Endothelial cell (in vitro differentiated cells): ENCODE measurements at places on chromosomes 1 and 21.

- no peak for DNase-seq
Measured at GRCh38 chr1:213692321-213692720, 295.5 kb upstream of the PROX1 start.

- no peak for DNase-seq
Measured at GRCh38 chr1:225446595-225446960, 18.7 kb upstream of the LBR start.

- DNase-seq = no peak
Measured at GRCh38 chr1:77279929-77280328, 1.9 kb upstream of the AK5 start.

DNA sequence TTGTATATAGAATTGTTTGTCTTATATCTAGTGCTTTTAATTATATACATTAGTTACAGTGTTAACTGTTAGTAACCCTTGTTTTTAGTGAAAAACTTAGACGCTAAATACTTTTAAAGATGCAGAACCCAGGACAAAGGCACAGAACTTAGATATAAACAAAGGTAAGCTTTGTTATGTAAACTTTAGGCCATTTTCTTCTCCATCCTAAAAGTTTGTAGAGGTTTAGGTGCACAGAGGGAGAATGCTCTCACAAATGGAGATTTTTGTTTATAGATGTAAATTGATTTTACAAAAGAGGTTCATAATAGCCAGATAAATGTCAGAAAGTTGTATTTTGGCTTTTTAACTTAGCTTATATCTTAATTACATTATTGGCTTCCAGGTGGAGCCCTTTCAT, 490.5 kb upstream of the LRRC7 start:
- no peak for DNase-seq

GRCh38 chr1:221217029-221217428, 337.8 kb downstream of the HLX start:
- DNase-seq = no peak

- DNase-seq = no peak
Measured at GRCh38 chr1:147833231-147833860, 69.2 kb upstream of the GJA8 start.

DNA sequence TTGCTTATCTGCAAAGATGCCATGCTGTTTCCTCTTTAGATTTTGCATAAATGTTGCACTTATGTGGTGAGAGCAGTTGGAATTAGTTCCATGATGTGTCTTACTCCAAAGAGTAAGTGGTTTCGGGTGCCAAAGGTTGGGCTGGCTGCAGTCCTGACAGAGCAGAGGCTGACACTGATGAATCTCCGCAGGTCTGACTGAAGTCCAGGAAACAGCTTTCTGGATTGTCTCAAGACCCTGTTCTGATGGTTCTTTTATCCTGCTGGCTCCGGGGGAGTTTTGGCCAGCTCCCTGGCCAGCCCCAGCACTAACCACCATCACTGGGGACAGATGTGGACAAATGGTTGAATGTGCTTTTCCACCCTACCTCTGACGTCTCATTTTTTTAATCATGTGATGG, 207.2 kb upstream of the KIAA0040 start:
- DNase-seq = no peak

- DNase-seq = no peak
Measured at GRCh38 chr21:23936224-23936623, 1671.1 kb downstream of the MRPL39 start.

DNA sequence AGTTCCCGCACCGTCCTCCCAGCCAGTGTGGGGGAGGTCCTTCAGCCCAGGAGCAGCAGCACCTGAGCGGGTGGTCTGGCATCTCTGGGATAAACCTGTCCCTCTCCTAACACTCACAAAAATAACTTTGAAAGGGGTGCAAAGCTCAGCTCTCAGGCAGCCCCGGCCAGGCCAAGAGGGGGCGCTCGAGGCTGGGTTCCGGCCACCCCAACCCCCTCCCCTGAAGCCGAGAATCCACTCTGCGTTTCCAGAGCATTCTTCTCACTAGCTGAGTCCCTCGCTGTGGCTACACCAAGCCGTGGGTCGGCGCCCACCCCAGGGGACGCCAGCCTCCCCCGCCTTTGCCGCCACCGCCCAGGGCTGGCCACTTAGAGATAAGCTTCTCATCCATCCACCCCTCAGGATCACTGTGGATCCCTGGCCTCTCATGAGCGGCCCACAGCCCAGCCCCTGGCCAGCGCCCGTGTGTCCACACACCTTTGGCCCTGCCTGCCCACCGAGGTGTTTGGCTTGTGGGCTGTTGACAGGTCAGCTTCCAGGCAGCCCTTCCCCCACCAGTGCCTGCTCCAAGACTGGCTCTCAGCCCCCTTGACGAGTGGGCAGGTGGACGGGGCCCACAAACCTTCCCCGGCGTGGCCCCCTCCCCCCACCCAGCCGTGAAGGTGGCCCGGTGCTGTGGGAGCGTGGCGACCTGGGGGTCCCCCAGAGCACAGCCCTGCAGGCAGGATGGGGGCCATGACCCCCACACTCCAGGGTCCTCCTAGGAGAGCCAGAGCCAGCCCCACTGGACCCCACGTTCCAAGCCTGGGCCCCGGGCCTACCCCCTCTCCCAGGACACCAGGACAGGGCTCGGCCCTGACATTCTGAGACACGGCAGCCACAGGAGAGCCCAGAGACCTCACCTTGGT, 1.9 kb downstream of the FTCD start:
- peak; percentile 79 for DNase-seq

- no peak for DNase-seq
Measured at GRCh38 chr1:70909262-70909822, 138.3 kb downstream of the PTGER3 start.

- peak; percentile 84 for DNase-seq
Measured at GRCh38 chr1:110155878-110156522, 5.7 kb downstream of the SLC6A17 start.

DNA sequence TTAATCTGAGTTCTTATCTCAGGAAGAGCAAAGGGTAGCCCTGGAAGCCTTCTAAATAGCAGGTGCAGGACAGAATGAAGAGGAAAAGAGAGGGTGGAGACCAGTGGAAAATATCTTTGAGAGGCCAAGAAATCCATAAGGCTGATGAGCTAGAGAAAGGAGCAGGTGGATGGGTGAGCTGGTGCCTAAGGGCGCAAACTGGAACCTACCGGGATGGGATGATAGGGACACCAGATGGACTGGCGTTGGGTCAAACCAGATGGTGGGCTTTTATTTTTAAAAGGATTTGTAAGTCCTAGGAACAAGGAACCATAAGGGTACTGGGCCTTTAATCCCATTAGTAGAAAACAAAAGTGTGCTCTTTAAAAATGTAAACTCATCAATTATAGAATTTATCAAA, 59.7 kb downstream of the RGL1 start:
- no peak for DNase-seq
